ENCODE measurements at places on chromosomes 4 and X.

GRCh38 chrX:110853610-110854009 is 58.0 kb upstream of the CHRDL1 start:
- no peak for DNase-seq

GRCh38 chr4:3524349-3524748 is 7.9 kb downstream of the LRPAP1 start:
- DNase-seq: no peak

- DNase-seq: no peak
These were observed 20.6 kb upstream of the SOX3 start for GRCh38 chrX:140525448-140525847.

GRCh38 chr4:11860996-11861395 is 432.3 kb upstream of the HS3ST1 start:
- DNase-seq: no peak

DNA sequence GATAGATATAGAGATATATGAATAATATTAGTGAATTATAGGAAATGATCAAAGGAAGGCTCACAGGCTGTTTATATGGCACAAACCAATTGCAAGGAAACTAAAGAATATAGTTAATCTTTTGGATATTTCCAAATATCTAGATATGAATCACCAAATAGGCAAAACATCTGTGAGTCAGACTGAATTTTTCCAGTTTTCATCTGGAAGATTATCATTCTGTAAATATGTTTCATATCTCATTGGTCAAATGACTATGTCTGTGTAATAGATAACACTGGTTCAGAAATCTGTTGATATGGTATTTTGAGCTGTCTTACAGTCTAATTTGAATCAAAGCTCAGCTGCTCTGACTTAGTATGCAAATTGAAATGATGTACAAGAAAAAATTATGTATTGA is 303.6 kb downstream of the FAM133A start:
- DNase-seq: no peak

GRCh38 chr4:37821953-37822605 is 4.4 kb upstream of the PGM2 start:
- no peak for DNase-seq

DNA sequence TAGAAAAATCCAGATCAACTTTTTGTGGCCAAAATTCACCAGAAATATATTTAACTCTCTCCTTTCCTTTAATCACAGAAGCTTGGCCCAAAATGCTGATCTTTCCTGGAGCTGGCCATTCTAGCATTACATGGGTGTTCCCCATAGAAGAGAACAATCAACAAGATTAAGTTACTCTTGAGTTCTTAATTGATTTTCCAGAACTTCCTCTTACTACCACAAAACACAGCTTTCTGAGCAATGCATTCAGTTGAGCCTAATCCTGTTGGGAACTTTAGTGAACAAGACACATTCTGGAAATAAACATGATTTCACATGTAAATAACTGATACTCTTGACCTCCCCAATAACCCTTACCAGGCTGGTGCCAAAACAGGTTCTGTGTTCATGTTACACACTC is 45.4 kb upstream of the STIM2 start:
- no peak for DNase-seq

GRCh38 chr4:11904117-11904535 is 475.4 kb upstream of the HS3ST1 start:
- no peak for DNase-seq

DNA sequence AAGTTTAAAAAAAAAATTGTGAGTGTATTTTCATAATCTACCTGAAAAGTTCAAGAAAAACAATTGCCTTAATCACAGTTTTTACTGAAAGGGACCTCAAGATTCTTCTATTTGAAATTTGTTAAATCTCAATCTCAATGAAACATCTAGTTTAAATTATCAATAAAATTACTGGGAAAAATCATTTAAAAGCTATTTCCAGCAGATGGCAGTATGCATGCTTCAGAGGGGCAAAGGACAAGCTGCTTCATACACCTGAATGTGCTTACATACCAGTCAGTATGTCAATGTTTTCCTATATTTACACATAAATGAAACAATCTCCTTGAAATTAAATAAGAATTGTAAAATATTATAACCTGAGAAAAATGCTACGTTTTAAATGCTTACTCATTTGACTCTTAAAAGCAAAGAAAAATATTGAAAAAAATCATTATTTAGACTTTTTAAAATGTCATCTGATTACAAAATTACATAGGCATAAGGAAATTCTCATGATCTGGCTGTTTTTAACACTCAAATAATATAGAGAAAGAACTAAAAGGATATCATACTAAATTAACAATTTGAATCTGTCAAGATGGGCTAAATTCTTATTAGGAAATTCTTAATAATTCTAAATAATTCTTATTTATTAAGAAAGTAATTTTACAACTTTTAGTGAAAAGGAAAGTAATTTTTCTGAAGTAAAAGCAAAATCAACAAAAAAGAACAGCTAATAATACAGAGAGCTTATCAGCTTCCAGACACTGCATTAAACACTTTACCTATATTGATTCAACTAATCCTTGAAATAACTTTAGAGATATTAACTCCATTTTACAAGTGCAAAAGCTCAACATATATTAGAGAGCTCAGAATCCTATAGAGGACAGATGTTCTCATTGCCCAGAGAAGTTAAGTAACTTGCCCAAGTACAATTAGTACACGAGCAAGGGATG is 242.1 kb downstream of the ADAMTS3 start:
- no peak for DNase-seq

- DNase-seq: no peak
These were observed 379.4 kb downstream of the GRXCR1 start for GRCh38 chr4:43271946-43272345.

DNA sequence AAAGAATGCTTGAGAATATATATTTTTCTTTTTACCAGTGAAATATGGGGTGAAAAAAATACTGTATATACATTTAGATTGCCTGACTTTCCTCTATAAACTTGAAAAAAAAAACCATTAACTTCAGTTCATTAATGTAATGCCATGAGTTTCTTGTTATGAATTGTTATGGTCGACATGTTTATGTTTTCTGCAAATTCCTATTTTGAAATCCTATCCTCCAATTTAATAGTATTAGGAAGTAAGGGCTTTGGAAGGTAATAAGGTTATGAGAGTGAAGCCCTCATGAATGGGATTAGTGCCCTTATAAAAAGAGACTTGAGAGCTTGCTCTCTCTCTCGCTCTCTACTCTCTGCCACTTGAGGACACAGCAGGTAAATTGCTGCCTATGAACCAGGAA is 211.4 kb downstream of the LDB2 start:
- DNase-seq: no peak

GRCh38 chr4:122636697-122637096 is 15.8 kb upstream of the IL21 start:
- no peak for DNase-seq

DNA sequence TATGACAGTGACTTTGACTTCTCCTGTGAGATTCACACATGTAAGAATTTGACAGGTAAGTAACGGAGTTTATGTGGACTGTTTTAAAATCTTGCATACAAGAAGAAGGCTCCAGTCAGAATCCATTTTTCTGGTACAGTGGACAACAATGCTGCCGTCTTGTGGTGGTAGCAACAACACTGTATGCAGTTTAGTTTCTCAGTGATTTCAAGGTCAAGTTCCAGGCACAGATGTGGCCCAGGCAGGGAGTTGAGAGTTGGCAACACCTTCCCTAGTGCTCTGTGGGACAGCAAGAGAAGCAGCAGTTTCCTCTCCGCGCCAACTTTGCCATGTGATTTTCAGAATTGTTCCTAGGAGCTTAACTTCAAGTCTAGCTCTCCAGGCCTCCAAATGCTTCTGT is 56.0 kb upstream of the STPG2 start:
- no peak for DNase-seq

GRCh38 chr4:183229397-183229796 is 90.7 kb downstream of the CLDN22 start:
- no peak for DNase-seq

DNA sequence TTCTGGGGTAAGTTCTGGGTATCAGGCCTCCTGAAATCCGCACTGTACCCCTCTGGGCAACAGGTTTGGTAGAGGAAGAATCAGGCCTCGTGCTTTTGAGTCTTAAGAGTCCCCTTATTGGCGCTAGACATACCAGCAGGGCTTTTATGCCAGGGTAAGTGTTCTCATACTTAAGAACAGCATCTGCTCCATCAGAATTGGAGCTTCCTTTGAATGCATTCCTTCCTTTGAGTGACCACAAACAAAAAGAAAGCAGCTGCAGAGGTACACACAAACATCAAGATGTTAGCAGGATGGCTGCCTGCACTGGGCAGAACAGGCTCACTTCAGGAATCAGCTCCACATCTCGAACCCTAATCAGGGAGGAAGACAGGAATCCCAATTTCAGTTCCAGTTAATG is 156.8 kb downstream of the MGST2 start:
- no peak for DNase-seq

Measured in right kidney (tissue), 9 donors.